Fibroblast of the conjunctiva (primary cell): ENCODE measurements at places on chromosomes 5 and 9.

GRCh38 chr5:91288118-91288916, 94.8 kb downstream of the ARRDC3 start:
- peak; percentile 56 for DNase-seq

DNA sequence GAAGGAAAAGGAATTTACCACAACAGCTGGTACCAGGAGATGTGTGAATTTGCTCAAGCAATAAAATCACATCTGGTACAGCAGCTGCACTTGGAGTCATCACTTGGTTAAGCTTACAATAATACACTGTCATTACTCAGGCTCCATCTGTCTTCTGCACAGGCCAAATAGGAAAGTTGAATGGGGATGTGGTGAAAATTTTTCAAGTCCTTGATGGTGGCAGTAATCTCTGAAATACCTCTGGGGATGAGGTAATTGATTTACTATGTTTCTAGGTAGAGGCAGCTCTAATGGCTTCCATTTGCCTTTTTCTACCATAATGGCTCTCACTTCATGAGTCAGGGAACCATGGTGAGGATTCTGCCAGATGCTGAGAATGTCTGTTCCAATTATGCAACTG, 206.8 kb upstream of the ATP10B start:
- DNase-seq = no peak

DNA sequence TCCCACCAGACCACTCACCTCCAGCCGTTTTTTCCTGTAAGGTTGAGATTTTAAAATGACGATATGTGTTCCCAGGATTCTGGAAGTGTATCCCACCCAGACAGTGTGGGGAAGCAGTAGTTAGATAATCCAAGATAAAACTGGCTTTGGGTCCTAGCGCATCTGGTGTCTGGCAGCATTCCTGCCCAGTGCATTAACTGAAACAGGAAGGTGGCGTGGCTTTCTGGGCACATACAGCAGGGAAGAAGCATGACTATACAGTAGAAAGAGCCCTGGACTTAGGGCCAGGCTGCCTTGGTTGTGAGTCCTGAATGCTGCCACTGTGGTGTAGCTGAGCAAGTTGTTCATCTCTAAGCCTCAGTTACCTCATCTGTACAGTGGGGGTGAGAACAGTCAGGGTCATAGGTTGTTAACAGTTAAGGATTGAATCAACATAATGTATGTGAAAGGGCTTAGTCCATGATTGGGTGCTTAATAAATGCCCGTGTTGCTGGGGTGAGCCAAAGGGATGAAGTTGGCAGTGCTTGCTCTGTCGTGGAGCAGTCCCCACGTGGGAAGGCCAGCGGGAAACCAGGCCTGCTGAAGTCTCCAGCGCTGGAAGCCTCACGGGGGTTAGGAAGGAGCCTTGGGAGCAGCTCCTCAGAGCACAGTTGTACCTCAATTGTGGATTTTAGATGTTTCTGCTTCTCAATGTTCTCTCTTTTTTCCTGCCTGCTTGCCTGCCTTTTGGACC, 18.0 kb downstream of the CLTA start:
- DNase-seq = no peak

- no peak for DNase-seq
Measured at GRCh38 chr9:21696411-21696871, 106.0 kb upstream of the MTAP start.

GRCh38 chr5:57417971-57418370, 64.6 kb downstream of the ACTBL2 start:
- no peak for DNase-seq

DNA sequence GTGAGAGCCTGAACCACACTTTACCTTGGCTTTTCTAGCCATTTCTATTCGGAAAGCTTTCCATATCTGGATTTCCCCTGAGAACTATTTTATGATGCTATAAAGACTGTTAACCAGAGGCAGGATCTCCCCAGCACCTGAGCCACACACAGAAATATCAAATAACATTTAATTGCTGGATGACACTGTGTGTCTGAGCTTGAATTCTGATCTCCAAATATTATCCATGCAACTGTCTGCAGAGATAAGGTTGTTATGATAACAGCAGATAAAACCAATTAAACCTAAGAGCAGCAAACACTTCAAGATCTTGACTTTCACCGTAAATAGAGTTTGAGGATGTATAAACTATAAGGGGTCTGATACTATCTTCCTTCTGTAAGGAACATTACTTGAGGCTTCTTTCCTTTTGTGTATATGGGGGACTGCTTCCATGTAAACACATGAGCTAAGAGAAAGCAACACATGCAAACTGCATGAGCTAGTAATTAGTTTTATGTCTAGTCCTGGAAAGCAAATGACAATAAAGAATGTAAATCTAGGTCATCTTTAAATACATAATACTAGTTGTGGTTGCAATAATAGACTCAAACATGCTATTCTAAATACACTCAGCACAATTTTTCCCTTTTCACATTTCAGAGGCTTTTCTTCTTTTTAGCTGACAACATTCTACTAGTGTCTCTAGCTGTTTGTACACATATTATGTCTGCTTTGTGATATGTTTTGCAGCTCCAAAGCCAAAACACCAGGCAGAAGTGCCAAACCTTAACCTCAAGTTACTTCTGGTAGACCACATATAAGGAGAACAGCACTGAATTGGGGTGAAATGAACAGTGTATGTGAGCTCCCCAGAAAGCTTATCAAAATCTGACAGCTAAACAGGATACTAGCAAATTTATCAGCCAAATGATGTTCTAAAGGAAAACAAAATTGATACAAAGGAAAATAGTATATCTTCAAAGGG, 136.5 kb downstream of the EFNA5 start:
- no peak for DNase-seq

GRCh38 chr9:27194401-27195091, 85.5 kb downstream of the TEK start:
- peak; percentile 32 for DNase-seq

DNA sequence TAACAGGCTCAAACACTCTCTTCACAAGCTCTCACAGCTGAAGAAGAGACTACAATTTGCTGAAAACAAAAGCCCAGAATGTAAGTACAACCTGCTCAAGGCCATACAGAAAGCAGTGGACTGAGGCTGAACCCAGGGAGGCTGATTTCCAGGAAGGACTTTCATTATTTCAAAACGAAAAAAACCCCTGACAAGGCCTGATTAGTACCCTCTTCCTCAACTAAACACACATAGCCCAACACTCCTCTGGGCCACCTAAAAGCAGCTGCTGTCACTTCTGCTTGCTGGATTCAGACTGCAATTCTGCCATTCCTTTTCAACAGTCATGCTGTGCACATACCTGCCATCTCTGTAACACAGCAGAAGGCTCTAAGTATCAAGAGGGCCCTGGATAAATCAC, 18.2 kb downstream of the NRG2 start:
- DNase-seq = no peak

- DNase-seq = no peak
Measured at GRCh38 chr5:102986074-102986473, 133.9 kb downstream of the GIN1 start.

GRCh38 chr5:136082390-136083193, 50.1 kb upstream of the SMAD5 start:
- DNase-seq = peak; percentile 68
